Activated naive CD8-positive, alpha-beta T cell treated with anti-CD3 and anti-CD28 coated beads, Interleukin-2, amount 50 U/mL, for 24 hours (primary cell): ENCODE measurements at places on chromosomes 4 and X.
A peak's percentile ranks its signal among the peaks of the same experiment; 100 is the strongest.

DNA sequence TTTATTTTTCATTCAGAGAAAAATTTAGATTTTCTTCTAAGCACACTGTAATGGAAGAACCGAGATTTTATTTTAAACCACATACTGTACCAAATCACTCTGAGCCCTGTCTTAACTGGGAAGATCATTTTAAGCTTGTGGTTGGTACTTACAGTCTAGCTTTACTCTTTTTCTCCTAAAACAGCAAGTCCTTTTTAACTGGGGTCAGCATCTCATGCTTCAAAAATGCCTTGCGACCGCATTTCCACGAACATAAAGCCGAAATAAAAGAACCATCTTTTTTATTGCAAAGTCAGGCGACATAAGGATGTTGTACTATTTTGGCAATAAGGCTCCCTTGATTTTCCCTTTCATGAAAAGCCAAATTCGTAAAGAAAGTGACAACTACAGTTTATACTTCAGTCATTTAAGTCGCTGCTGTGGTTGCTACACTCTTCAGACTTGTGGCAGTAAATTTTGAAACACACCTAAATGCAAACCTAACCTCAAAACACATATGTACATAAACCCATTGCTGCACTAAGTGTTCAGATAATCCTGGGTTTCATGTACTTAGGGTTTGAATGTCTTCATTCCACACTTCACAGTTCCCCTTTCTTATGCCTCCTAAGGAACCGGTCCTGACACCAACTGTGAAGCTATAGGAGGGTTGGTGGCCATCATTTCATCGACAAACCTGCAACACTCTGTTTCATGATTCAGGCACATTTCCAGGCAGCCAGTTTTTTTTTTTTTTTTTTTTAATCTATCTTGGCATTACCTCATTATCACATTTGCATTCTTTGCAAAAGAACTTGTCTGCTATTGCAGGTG, 3.0 kb downstream of the STOX2 start:
- no peak for DNase-seq

- DNase-seq = no peak
Observed at GRCh38 chrX:12970691-12971202, 4.2 kb upstream of the TMSB4X start.

DNA sequence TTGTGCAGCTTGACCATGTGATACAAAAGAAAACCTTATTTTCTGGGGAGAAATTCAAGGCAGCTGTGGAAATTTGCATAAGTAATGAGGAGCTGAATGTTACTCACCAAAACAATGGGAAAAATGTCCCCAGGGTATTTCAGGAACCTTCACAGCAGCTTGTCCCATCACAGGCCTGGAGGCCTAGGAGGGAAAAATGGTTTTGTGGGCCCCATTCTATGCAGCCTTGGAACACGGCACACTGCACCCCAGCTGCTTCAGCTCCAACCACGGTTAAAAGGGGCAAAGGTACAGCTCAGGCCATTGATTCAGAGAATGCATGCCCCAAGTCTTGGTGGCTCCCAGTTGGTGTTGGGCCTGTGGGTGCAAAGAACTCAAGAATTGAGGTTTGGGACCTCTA, 216.1 kb downstream of the MAGEE1 start:
- no peak for DNase-seq

DNA sequence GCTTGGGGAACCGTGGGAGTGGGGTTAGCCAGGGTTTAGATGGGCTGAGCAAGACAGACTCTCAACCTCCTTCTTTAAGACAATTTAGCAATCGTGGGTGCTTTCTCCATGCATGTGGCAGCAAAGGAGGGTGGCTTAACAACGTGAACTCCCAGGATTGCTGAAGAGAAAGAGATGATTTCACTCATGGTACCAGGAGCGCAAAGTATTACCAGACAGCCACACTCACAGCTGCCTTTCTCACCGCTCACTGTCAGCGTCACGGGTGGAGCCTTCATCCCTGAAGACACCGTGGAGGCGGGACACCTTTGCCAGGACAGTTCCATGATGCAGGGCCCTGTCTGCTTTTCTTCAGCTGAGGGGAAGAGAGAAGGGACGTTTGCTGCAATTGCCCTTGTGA, 212.5 kb upstream of the PSAPL1 start:
- DNase-seq = no peak

DNA sequence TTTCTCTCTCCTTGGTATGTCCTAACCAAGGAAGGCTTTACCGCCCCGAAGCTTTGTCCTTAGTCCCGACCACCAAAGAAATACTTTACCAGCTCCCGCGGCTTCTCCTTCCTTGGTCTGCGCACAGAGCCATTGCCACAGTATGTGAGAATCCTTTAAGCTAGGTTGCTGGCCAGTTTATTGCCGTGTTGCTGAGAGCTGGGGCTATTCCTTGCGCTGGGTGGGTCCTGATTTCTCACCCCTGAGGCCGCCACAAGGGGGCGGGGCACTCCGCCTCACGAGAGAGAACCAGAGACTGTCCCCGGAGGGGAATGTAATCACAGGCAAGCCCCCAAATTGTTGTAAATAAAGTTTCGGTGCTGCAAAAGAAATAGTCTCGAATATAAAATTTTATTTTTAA, 331.0 kb upstream of the PCDH10 start:
- DNase-seq = no peak

DNA sequence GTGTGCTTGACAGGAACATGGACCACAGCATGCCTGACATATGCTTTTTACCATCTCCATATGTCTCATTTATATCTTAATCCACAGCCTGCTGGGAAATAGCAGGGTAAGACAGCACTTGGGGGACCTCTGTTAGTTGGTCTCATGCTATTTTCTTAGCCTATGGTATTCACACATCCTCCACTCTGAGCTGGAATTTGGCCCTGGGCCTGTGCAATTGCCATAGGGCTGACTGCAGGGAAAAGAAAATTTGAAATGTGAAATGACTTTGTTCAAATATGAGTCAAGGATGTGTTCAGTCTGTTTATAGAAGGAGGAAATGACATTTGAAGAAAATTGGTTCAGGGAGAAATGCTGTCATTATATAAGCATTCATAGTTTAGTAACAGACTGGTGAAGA, 9.6 kb upstream of the MAP7D3 start:
- DNase-seq = no peak

DNA sequence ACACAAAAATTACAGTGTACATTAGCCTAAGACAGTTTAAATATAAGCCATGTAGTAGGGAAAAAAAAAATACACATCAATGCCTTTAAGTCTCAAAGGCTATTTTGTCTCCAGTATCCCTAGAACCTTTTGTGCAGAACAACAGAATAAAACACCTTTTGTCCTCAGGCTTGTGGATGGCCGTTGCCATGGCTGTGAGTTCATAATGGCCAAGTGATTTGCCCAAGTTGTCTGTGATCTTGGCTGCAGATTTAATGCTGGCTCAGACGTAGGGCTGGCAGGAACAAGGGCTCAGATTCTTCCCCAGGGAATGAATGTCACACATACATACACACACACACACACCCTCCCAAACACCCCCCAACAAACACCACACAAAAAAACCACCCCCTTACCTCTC, 25.3 kb downstream of the GPM6B start:
- DNase-seq = no peak

GRCh38 chrX:126456136-126456535, 96.5 kb downstream of the DCAF12L1 start:
- no peak for DNase-seq

DNA sequence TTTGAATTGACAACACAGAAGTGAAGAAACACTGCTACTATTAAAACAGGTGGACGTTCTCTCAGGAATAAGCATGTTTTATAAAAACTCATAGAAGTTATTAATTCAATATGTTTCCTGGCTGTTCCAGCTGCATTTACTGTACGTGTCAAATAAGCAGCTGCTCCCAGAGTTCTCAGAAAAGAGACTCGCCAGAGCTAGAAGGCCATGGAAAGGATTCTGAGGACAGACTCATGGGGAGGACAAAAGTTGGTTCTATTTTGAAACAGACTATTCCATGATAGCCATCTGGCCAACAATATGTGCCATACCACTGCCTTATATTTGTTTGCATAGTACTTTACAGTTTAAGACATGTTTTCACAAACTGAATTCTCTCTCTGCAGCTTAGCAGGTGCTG, 136.5 kb downstream of the NR3C2 start:
- DNase-seq = no peak

DNA sequence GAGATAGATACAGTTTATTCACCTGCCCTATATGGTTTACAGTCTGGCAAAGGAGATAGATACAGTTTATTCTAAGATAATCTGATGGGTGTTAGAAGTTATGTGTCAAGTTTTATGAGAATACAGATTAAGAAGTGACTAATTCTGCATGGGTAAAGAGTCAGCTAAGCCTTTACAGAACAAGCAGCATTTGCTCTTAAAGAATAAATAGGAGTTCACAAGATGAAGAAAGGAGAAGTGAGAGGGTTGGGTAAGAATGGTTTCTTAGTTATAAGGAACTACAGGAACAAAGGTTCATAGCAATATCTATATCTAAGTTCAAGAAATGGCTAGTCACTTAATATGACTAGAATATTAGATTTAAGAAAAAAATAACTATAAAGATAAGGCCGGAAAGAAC, 47.6 kb downstream of the THOC2 start:
- no peak for DNase-seq

DNA sequence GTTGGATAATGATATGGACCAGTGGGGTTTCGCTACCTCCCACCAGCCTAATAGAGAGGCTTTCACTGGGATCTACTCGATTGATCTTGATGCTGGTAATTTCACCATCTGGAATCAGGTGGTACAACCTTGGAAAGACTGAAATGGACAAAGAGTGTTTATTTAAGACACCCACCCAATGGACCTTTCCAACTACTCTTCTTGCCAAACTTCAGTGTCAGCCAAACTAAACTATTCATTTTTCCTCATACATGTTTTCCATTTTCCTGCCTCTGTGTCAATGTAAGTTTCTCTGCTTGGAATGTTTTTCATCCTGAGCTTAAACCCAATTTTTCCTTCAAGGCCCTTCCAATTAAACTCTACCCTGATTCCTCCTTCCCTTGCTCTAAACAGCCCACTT, 92.6 kb downstream of the LNX1 start:
- DNase-seq = no peak

- DNase-seq = no peak
Observed at GRCh38 chrX:40009462-40009851, 88.3 kb downstream of the BCOR start.

DNA sequence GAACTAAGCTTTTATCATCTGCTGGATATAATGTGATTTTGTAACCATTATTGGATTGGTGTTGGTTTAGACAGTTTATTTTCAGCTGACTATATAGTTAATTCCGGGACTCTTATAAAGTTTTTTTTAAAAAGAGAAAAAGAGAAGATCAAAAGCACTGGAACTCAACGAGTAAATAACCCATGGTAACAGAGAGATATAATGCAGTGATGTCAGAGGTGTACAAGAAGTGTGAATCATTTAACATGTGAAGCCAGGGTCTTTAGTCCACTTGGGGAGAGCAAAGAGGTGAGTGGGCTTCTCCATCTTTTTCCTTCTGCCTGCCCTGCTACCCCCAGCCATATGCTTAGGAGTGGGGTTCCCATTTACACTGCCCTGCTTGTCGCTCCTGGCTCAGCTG, 3.2 kb downstream of the TMEM165 start:
- DNase-seq = no peak

GRCh38 chr4:102638621-102639020, 122.1 kb downstream of the MANBA start:
- no peak for DNase-seq

- no peak for DNase-seq
Observed at GRCh38 chr4:57162499-57163019, 52.4 kb upstream of the IGFBP7 start.

DNA sequence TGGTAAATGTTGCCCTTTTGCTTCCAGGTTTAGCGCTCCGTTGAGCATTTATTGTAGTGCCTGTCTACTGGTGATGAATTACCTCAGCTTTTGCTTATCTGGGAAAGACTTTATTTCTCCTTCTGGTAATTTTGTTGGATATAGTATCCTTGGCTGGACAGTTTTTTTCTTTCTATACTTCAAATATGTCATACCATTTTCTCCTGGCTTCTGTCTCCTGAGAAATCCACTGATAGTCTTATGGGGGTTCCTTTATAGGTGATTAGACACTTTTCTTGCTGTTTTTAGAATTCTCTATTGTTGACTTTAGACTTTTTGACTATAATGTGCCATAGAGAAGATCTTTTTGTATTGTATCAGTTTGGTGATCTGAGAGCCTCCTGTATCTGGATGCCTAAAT, 73.5 kb downstream of the ARFIP1 start:
- no peak for DNase-seq

GRCh38 chr4:3485011-3485791, 22.1 kb downstream of the DOK7 start:
- no peak for DNase-seq

DNA sequence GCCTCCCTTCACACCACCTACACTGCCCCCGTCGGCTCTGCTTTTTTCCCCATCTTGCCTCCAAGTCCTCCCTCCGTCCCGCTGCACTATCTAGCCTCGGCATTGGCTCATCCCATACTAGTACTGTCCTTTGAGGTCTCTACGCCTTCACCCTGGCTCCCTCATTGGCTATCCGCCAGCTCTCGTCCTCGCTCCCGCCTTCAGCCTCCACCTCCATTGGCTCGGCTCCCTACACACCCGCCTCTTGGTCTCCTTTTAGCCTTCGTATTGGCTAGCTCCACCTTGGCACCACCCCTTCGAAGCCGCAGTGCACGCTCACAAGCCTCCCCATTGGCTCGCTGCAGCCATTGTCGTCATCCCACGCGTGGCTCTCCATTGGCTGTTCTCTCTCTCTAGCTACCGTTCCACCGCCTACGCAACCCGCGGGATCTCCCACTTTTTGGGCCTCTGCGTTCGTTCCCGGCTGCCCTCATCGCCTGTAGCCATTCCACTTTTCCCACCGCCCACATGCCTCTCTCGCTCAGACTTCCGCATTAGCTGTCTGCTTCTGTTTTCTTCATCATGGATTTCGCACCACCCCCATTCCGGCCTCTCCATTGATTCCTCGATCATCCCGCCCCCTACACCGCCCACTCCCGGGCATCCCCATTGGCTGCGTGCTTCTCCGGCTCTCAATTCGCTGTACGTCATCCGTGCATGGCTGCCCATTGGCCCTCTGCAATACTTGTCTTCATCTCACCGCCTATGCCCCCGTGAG, 405 bp upstream of the PPP1R3F start:
- DNase-seq = peak; percentile 92

- no peak for DNase-seq
Observed at GRCh38 chrX:21176921-21177571, 197.2 kb upstream of the CNKSR2 start.

DNA sequence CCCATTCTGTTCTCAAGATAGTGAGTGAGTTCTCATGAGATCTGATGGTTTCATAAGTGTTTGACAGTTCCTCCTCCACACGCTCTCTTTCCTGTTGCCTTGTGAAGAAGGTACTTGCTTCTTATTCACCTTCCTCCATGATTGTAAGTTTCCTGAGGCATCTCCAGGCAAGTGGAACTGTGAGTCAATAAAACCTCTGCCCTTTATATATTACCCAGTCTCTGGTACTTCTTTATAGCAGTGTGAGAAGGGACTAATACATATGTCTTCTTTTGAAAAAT, 58.4 kb downstream of the CFAP299 start:
- no peak for DNase-seq
